ENCODE measurements at places on chromosomes 3 and 15.

DNA sequence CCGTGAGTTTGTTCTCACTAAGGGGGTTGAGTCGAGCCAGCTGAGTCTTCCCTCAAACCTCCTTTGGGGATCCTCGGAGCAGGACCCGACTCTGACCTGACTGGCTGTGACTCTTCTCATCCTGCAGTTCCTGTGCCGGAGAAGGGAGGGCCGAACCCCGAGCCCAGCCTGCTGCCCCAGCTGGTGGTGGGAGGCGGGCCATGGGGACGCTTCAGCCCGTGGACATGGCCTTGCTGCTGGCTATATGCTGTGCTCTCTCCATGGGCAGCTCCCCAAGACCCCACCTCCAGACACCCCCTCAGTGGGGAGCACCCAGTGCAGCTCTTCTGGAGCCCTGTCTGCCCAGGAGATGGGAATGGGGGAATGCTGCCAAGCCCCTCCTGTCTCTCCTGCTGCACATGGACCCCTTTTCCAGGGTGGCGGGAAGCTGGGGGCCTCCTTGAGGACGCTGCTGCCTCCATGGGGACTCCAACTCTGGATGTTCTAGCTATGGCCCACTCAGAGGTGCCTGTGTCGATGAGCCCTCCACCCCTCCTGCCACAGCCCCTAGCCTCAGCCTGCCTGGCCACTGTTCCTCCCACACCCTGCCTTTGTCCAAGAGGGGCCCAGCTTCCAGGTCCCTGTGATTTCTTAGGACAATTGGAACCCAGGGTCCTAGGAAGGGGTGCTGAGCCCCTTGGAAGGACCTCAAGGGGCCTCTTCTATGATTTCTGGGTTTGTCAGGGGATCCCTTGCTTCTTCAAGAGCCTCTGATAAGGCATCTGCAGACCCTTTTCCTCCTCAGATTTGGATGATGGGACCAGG, 12.8 kb downstream of the C15orf39 start:
- DNase-seq: no peak

- DNase-seq: no peak
Observed at GRCh38 chr3:48678566-48679380, 6.9 kb downstream of the NCKIPSD start.

DNA sequence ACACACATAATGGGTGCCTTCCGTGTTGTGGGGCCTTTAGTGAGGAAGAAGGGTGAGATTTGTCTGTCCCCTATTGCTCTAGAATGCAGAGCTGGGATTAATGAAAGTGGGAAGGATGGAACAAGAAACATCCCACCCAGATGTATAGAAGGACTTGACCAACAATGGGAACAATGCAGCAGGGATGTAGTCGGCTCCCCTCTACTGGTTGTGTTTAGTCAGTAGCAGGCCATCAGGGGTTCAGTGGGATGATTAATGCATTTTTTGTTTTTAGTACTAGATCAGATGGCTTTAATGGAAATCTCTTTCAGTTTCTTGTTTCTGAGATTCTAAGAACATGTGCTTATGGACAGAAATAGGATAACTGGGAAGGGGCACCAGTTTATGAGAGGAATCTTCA, 156.0 kb upstream of the ROPN1 start:
- DNase-seq: no peak

DNA sequence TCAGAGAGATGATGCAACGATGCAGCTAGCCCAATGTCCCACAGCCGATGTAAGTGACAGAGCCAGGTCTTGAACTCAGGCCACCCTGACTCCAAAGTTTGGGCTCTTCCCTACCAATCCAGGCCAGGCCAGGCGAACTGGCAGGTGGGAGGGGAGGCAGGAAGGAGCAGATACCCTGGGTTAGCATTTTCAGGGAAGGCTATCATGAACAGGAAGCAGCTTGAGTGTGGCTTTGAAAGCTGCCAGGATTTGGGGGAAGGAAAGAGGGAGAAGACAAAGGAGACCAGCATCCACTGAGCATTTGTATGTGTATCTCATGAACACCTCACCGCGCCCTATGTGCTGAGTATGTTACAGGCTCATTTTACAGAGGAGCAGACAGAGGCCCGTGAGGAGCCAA, 38.8 kb downstream of the LMCD1 start:
- no peak for DNase-seq

GRCh38 chr3:27559835-27560234, 75.7 kb upstream of the SLC4A7 start:
- DNase-seq: no peak

DNA sequence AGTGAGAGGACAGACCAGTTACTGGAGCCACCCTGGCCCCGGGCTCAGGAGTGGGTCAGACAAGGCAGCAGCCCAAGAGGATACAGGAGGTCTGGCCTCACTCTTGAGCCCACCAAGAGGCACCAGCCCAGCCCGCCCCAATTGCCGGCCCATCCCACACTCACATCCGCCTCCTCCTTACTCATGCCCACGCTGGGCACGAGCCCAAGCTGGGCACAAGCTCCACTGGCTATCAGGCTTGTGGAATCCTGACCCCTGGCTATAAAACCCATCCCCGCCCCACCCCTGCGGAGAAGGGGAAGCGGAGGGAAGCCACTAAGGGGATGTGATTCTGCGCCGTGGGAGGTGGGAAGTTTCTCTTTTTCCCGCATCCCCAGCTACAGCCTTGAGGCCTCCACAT, 25.9 kb downstream of the ADCY5 start:
- DNase-seq: no peak

Measured in NCI-H1436 treated with DMSO at 0.1 percent for 48 hours (cell line).